ENCODE measurements at places on chromosomes 1 and 21.

GRCh38 chr1:190906206-190906725, 428.6 kb upstream of the BRINP3 start:
- no peak for DNase-seq

- no peak for DNase-seq
Measured at GRCh38 chr1:212916481-212917133, 33.7 kb upstream of the VASH2 start.

DNA sequence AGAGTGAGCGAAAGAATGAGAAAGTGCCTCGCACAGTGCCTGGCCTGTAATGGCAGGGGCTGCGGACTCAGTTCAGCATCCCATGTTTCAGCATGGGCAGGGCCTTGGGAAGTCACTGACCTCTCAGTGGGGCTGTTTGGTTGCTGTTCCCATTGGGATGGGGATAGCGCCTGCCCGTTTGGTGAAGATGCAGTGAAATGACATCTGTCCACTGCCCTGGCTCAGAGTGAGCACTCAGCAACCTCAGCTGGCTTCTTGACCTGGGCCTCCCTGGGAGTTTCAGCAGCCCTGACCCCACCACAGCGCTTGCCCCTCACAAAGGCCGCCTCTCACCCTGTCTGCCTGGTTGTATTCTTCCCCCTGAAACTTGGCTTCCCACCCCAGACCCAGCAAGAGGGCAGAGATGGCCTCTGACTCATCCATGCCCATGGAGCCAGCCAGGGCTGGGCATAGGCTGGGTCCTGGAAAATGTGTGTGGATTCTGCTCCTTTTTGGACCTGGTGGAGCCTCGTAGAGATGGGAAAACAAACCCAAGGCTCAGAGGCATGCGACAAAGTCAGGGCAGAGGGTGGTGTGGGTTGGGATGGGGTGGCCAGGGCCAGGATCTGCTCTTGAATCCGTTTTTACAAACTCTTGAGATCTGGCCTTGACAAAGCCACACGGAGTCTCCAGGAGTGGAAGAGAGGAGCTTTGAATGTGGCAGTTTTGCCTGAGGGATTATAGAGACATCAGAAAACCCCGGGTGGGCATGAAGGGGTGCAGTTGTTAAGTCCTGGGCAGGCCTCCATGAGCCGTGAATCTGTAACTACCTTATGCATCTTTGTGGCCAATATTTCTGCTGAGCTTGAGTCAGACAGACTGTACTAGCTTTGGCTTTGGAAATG, 1.2 kb downstream of the XKR8 start:
- DNase-seq, result no peak

DNA sequence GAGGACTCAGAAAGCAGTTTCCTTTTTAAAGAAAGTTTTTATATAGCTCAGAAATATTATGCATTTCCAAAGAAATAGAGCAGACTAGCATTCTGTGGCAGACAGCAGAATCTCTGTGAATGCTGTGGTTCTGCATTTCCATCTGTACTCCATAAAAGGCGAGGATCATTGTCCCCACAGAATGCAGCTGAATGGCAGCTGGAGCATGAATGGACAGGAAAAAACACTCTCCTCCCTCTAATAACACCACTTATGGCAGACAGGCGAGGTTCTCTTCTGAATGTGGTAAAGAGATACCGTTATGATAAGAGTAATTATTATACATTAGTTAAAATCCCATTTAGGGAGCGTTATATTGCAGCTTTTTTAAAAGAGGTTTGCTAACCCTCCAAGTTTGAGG, 81.4 kb upstream of the WLS start:
- no peak for DNase-seq

- no peak for DNase-seq
Measured at GRCh38 chr1:227926216-227926791, 21.4 kb downstream of the WNT9A start.

DNA sequence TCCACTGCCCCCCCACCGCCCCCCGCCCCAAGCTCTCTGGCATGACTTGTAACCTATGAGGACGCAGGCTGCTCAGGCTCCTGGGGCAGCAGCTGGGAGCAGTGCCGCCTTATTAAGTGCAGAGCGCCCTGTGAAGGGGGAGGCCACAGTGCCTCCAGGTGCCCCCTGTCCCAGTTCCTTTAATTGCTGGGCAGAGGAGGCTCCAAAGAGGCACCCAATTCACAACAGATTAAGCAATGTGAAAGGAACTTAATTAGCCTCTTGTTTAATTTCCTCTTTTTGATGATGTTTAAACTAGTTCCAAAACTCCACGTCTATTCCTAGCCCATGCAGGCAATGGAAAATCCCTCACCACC, 3.0 kb downstream of the RXFP4 start:
- no peak for DNase-seq

DNA sequence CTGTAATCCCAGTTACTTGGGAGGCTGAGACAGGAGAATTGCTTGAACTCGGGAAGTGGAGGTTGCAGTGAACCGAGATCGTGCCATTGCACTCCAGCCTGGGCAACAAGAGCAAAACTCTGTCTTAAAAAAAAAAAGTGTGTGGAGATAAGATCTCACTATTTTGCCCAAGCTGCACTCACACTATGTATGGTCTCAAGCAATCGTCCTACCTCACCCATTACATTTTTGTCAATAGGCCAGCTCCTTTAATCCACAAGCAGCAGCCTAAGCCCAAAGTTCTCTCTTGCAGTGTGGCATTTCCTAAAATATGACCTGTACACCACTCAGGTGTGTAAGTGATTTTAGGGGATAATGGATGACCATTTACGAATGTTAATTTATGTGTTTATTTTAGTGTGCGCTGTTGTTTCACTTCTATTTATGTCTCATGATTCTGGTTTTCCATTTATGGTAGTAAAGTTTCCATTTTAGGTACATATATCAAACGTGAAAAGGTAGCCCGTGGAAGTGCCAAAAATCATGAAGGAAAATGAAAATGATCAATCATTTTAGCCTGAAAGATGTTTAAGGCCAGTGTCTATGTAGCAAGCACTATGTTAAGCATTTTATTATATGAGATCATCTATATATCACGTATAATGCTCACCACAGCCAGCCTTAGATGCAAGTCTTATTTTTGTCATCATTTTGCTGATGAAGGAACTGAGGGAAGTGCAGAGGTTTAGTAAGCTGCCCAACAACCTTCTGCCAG, 5.6 kb downstream of the LCK start:
- no peak for DNase-seq
